ENCODE measurements at places on chromosomes 2 and 18.

DNA sequence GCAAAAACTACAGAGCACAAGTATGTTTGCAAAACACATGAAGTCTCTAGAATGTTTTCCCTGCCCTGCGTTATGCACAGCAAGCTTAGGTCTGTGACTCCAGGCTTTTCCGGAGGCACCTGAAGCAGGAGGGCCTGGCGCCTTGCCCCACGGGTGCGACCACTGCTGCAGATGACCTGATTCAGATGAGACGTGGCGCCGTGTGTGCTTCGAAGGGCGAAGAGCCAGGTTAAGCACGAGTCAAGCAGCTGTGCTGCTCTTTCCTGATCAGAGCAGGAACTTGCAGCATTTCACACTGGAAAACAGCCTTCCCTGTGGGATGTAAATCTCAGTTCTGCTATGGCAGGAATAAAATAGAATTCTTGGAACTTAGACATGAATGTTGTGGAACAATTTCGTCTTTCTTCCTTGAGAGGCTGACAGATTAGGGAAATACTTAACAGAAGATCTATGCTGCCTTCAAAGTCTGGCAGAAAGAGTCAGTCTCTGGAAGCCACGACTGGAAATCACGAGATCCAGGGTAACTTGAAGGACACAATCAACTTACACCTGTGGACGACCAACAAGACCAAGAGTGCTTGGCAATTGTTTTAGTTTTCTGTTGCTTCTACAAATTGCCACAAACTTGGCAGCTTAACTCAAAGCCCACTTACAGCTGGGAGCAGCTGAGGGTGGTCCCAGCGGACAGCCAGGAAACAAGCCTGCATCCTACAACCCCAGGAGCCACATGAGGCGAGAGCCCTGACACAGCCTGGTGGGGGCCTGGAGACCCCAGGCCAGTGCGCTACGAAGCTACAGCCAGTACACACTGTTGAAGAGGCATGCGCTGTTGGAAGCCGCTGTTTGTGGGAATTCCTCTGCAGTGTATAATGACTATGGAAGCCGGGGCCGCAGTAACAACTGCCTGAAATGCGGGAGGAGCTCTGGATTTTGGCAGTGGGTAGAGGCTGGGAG, 42.9 kb downstream of the EIPR1 start:
- DNase-seq: no peak

DNA sequence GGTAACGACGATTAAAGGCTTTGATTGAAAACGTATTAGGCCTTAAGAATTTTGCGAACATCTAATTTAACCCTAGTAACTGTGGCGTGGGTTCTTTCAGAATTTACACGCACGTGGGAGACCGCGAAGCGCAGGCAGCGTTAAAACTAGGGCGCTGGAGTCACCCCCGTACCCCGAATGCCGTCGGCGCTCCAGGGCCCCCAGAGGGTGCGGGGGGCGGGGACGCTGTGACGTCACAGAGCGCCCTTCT, 673 bp upstream of the SMCHD1 start:
- peak; percentile 64 for DNase-seq

DNA sequence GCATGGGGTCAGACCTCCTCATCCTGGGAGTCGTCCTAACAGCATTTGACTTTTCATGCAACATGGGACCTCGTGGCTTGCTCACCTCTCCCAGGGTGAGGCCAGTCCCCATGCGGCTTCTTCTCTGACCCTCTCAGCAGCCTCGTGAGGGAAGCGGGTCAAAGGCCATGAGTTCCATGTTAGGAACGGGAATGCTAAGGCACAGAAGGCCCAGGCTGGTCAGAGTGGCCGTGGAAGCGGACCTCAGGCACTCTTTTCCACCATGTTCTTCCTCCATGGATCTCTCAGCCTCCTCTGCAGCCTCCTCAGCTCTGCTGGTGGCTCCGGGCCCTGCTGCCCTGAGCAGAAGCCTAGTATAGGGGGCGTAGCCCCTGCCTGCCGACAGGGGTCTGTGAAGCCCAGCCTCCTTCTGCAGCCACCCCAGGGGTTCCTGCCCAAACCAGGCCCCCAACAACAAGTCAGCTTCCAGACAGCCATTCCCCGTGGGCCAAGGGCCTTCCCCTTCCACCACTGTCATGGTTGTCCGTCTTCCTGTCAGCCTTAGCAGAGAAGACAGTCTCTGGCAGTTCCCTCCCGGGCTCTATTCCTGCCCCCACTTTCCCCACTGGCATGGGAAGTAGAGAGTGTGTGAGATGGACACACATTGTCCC, 60.0 kb upstream of the OTOF start:
- no peak for DNase-seq

- DNase-seq: no peak
Observed at GRCh38 chr18:47321815-47322214, 70.4 kb upstream of the SKOR2 start.

- DNase-seq: no peak
Observed at GRCh38 chr2:156343940-156344301, 11.4 kb upstream of the NR4A2 start.

- DNase-seq: no peak
Observed at GRCh38 chr2:61419129-61419528, 51.8 kb downstream of the USP34 start.

- no peak for DNase-seq
Observed at GRCh38 chr2:200943527-200944105, 19.8 kb downstream of the ORC2 start.

DNA sequence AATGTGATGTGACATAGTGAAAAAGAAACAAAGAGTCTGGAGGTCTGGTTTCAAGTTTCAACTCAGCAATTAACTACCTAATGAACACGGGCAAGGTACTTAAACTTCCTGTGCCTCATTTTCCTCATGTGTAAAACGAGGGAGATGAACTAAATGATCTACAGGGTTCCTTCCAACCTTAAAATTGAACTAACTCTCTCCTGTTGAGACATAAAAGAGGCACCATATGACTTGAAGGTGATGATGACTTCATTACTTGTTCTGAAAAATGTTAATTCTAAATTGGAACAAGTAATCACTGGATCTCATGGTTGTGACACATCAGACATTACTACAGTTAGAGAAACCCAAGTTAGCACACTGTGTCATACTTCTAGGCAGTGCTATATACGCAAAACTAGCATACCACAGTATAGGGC, 8.9 kb upstream of the REL start:
- no peak for DNase-seq

DNA sequence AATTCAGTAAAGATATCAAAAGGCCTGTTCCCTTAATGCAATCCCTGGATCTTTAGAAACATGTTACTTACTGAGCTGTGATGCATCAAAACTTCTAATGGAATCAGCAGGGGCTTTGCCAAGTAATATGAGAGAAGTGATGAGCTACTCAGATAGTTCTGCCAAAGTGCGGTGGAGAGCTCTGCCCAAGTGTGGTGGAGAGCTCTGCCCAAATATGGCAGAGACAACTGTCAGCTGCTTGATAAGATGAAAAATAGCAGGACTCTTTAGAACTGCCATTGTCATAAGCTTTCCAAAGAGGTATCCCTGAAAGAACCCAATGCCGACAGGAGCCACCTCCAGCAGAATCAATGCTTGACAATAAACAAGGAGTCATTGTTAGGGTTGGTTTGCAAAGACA, 167.9 kb upstream of the SLC39A10 start:
- no peak for DNase-seq

GRCh38 chr18:51498085-51498855, 300.8 kb upstream of the MEX3C start:
- DNase-seq: no peak

DNA sequence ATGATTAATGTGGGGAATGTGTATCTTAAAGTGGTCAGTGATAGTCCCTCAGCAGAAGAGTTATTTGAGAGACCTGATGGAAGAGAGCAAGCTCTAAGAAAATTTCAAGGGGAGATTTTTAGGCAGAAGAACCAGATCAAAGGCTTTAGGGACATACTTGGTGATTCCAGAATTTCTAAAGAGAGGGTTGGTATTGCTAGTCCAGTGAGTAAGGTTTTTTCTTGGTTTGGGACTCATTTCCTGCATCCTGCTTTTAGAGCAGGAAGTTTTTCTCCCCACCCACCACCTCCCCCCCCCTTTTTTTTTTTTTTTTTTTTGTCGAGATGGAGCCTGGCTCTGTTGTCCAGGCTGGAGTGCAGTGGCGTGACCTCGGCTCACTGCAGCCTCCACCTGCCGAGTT, 42.7 kb upstream of the DYSF start:
- DNase-seq: no peak

- no peak for DNase-seq
Observed at GRCh38 chr2:199602271-199602895, 144.6 kb upstream of the SATB2 start.

- no peak for DNase-seq
Observed at GRCh38 chr18:3094338-3094684, 81.4 kb upstream of the LPIN2 start.

DNA sequence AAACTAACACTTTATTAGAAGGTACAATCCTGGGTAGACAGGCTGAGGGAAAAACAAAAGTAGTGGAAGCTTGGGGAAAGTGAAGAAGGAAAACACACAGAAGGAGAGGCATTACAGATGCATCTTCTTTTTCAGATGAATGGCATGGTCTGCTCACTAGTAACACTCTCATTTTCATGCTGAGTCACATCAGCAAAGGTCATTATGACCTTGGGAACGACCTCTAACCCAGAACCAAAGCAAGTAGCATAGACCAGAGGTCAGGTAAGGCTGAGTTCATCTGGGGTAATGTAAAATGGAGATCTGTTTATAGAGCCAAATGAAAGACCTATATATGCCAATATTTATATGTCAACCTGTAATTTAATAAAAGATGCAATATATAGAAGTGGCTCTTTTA, 294.4 kb upstream of the LRRTM4 start:
- no peak for DNase-seq

GRCh38 chr2:232908695-232909094, 38.6 kb downstream of the SNORC start:
- no peak for DNase-seq

- no peak for DNase-seq
Observed at GRCh38 chr2:170493426-170494097, 221.6 kb upstream of the SP5 start.

DNA sequence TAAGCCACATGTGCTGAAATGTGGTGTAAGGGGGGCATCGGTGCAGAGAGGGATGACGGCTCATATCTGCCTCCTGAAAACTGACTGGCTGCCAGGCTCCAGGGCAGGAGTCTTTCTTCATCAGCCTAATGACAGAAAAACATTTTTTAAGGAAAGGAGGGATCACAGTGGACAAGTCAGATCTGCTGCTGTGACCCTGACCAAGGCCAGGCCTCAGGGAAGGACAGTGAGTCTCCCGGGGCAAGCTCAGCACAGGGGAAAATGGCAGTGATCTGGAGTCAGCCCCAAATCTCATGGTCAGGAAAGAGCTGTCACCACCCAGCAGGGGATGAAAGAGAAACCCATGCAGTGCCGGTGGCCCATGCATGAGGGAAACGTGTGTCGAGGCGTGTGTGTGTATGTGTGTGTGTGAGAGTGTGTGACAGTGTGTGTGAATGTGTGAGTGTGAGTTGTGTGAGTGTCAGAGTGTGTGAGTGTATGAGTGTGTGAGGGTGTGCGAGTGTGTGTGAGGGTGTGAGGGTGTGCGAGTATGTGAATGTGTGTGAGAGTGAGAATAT, 134.5 kb downstream of the INHBB start:
- DNase-seq: no peak

DNA sequence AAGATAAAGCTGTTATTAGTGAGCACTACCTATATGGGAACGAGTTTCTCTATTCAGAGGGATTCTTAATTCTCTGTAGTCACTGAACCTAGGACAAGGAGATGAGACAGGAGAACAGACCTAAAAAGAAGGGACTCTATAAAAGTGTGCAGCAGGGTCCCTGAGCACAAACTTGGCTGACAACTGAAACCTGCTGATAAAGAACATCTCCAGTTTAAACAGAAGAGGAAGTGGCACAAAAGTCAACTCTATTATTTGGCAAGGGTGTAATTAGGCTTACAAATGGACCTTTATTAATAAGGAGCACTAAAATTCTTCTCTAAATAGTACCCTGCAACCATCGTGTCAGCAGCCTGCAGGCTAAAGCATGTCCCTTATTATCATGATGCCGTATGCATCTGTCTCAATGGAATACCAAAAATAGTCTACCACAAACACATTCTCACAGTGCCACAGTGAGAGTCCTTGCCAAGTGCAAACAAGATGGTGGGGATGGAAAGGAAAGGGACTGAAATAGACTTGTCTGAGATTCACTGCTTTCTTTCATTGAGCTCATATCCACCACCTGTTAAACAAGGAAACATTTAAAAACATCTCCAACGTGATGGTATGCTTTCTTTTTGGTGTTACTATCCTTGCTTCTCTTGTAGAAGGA, 260.2 kb downstream of the INSIG2 start:
- no peak for DNase-seq

- no peak for DNase-seq
Observed at GRCh38 chr2:69616755-69617154, 26.8 kb downstream of the AAK1 start.

DNA sequence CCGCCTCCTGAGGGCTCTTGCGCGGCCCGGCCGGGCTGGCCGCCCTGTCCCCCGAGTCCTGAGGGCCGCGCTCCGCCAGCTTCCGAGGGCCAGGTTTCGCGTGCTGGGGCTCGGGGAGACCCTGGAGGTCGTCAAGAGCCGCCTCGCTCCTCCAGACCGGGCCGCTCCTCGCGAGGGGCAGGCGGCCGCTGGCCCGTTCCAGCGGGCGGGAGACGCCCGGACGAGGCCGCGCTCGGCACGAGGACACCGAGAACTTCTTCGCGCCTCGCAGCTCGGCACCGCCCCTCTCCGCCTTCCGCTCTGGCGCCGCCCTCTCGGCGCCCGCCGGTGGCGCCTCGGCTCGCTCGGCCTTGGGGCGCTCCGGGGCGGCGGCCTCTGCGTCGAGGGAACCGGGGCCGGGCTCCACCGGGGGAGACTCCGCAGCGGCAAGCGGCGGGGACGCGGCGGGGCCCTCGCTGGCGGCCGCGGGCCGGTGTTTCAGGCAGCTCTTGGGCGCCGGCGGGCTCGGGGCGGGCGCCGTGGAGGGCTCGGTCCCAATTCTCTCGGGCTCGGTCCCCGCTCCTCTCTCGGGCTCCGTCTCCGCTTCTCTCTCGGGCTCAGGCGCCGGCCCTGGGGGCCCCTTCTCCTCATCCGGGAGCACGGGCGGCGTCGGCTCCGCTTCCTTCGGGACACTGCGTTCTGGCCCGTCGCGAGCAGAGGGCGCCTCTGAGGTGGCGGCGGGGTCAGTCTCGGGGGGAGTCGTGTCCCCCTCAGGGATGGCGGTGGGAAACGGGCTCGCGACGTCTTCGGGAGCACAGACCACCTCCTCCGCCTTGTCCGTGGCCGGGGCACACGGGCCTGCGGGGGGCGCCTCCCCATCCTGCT, 91.6 kb upstream of the MGAT4A start:
- peak; percentile 46 for DNase-seq

DNA sequence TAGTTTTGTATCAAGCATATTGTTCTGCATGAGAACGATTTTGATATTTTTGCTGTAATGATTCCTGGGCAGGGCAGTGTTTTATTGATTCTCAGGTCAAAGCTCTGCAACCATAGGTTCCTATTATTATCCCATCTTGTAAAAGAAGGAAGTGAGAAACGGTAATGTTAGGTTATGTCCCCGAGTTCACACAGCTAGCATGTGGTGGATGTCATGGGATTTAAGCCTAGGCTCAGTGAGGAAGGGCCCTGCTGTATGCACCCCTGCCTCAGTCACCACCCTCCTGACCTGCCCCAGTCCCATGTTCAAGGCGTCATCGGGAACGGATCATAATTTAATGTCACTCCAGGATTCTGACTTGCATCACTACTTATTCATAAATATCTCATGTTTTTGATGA, 10.7 kb downstream of the ACP1 start:
- no peak for DNase-seq

- DNase-seq: no peak
Observed at GRCh38 chr2:68429311-68429826, 37.7 kb downstream of the FBXO48 start.

Data from activated T-helper 1 cell treated with anti-CD3 and anti-CD28 coated beads, Interleukin-2, amount 50 U/mL, for 16 hours (primary cell).